ENCODE measurements at places on chromosomes 6 and 20.

GRCh38 chr20:45497971-45498494 is 17.4 kb downstream of the SPINT3 start:
- DNase-seq = no peak

DNA sequence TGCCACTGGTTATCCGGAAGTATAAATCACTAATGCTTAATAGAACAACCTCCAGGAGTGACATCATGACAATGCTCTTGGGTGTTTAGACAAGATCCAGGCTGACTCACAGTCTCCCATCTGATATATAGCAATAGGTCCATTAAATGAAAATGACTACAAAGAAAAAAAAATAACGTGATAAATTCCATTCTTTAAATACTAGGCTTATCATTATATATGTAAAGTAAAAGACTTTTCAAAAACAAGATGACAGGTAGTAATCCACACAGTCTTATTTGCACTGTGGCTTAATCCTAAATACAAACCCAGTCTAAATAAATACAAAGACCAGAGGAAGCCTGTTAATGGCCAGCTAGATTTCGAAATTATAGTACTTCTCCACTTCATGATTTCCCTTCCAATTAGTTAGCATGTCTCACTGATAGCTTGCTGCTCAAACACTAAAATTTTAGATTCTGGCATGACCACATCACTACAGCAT is 149.1 kb upstream of the BEND3 start:
- DNase-seq = no peak

DNA sequence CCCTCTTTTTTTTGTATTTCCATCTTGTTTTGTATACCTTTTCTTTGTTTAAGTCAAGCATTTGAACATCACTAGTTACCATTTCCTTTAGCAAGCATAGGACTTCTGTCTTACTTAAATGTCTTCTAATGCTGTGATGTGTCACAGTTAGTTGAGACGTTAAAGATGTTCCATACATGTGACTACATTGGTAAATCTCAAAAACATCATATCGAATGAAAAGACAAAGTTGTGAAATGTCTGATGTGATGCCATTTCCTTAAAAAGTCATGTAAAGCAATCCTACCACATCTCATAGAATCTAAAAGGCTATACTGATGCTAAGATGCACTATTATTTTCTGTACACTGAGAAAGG is 26.8 kb downstream of the SLC16A10 start:
- DNase-seq = no peak

DNA sequence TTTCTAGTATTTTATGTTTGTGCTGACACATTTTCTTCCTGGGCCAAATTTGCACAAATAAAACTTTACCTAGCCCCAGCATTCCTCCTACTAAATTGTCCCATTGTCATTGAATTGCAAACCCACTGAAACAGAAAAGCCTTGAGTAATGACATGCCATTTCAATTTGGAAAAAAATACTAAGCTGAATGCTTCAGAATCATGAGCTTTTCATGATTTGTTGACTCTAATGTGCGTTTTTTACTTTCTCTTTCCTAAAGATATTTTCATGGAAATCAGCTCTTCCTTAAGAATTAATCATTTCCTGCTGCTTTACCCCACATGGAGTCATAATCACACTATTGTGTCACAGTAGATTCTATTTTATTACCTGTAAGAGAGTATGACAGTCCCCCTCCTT is 47.4 kb downstream of the TRDN start:
- no peak for DNase-seq

- no peak for DNase-seq
These were observed 4.1 kb upstream of the FAM135A start for GRCh38 chr6:70409216-70409615.

DNA sequence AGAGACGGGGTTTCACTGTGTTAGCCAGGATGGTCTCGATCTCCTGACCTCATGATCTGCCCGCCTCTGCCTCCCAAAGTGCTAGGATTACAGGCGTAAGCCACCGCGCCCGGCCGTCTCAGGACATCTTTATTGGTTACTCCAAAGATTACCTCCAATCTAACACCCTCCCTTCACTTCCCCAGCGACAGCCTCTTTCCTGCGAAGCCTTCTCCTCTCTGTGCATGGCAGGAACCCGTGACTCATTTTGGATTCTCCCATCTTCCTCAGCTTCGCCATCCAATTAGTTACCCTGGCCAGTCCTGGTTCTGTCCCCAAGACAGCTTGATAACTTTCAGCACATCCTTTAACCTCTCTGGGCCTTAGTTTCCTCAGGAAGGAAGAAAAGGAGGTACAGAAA is 51.3 kb upstream of the TOX2 start:
- DNase-seq = no peak

DNA sequence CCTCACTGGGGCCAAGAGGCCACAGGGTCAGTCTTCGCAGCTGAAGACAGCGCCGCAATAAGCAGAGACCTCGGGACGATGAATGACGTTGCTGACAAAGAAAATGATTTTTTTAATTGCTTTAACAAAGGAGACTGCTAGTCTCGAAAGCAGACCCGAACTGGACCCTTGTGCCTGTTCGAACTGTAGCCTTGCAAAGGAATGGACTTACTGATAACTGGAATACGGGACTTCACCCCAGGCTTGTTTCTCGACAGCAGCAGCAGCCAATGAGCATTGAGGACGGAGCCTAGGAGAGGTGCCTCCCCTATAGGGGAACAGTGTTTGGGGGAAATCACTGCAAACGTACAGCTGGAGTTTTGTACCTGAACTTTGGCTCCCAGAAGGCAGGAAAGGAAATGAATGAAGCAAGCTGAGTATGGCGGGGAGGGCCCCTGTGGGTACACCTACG is 1.3 kb upstream of the TAF4 start:
- DNase-seq = no peak

- no peak for DNase-seq
These were observed 18.8 kb upstream of the TAGAP start for GRCh38 chr6:159063549-159063948.

- DNase-seq = peak; percentile 37
These were observed 32.0 kb downstream of the POM121L2 start for GRCh38 chr6:27280064-27280539.

- DNase-seq = no peak
These were observed 42.8 kb downstream of the INSM1 start for GRCh38 chr20:20410678-20411077.

GRCh38 chr20:46396052-46396740 is 10.2 kb downstream of the ELMO2 start:
- no peak for DNase-seq

DNA sequence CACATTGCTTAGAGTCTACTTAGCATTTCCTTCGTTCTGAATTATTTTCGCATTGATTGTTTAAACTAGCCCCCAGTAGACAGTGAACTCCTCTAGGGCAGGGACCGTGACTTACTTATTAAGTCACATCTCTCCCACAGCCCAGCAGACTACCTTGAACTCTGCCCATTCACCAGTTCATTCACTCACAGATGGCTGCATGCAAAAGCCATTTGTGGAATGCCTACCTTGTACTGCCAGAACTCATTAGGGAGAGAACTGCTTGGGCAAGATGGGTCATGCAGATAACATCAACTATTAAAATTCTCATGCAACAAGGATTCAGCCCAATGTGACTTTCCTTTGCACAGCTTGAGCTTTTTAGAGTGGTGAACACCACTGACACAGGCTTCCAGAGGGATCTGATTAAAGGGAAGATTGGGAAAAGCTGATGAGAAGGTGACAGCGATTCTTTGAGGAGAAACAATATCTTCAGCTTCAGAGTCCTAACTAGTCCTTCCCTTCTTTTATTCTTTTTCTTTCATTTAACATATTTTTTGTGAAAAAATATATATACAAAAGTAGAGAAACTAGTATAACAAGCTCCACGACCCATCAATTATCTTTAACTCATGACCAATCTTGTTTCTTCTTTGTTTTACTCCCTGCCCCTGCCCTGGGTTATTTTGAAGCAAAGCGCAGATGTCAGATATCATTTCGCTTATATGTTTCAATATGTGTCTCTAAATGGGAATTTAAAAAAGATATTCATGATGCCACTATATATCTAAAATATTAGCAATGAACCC is 273.9 kb downstream of the CDC5L start:
- DNase-seq = no peak

DNA sequence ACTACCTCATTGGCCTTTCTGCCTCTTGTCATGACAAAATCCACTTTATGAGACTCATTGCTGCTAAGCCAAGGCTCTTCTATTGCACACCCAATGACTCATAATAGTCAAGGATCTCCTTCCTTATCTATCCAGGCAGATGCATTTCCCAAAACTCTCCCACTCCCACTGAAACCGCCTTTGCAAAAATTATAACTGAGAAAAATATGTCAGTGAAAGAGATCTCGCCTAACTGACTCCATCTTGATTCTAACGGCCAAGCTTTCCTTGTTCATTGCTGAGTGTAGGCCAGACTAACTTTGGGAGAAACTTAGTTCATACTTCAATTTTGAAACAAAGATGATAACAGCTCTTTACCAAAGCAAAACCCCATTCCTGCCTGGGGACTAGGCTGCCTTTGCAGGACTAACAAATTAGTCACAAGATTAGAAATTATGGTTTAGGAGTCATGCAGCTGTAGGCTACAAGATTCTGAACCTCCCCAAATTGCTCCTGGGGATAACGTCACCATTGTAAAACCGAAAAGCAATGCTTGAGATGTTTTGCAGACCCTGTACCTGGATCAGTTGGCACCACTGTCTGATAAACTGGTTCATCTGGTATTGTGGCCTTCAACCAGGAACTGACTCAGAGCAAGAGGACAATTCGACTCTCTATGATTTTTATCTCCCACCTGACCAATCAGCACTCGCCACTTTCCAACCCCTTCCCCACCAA is 47.1 kb downstream of the HAO1 start:
- DNase-seq = no peak

DNA sequence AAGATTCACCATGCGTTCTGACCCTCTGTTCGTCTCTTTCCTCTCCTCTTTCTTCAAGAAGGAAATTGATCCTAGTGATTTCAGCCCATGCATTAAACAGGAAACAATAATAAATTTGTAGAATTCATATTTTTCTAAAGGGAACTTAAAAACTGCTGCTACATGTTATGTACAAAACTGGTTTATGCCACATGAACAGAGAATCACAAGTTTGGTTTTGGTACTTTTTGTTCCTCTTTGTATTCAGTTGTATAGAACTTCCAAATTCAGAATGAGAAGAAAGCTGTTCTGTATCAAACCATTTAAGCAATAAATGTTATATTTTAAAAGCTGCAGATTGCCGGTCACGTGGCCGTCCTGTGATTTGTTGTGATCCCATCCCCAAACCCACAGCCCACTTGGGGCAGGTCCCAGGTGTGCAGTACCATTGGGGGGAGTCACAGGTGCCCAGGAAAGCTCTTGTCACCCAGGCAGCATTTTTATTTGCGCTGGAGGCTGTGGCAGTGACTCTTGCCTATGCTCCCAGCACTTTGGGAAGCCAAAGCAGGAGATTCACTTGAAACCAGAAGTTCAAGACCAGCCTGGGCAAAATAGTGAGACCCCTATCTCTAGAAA is 61.2 kb downstream of the SSR1 start:
- no peak for DNase-seq

GRCh38 chr6:165220045-165220444 is 89.4 kb downstream of the C6orf118 start:
- no peak for DNase-seq

- DNase-seq = no peak
These were observed 122.8 kb upstream of the COL21A1 start for GRCh38 chr6:56370127-56370540.

DNA sequence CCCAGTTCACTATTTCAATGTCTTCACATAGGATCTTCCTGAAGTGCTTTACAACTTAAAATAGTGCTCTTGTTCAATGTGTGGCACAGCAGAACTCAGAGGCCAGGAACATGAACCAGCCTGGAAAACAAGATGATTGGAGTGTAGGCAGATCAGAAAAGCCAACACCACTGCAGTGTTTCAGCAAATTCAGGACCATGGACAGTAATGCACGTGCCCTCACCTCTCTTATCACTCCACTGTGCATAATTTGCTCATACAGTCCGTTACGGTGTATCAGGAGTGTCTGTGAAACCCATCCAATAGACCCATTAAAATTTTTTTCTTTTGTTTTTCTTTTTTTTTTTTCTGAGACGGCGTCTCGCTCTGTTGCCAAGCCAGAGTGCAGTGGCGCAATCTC is 27.6 kb upstream of the HACE1 start:
- DNase-seq = no peak

- no peak for DNase-seq
These were observed 55.8 kb downstream of the PLAGL1 start for GRCh38 chr6:143952060-143952778.

- no peak for DNase-seq
These were observed 267.1 kb upstream of the JAG1 start for GRCh38 chr20:10940941-10941340.

DNA sequence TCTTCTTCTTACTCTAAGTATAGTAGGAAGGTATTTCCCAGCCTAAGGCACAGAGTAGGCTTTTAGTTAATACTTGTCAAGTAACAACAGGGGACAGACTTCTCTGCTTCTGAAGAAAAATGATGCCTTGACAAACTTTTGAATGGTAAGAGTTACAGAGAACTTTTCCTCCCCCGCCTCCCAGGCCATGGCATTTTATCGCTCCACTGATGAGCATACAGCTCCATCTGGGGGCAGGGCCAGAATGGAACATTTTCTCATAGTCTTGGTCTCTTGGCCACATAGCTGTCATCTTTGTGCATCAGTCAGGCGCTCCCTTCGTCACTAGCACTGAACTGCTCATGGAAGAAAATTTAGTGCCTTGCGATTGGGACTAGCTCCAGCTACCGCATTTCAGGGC is 1066.8 kb upstream of the CITED2 start:
- no peak for DNase-seq

GRCh38 chr20:38049800-38050199 is 16.3 kb downstream of the RPRD1B start:
- DNase-seq = no peak

GRCh38 chr6:12160326-12160725 is 129.8 kb upstream of the EDN1 start:
- no peak for DNase-seq

DNA sequence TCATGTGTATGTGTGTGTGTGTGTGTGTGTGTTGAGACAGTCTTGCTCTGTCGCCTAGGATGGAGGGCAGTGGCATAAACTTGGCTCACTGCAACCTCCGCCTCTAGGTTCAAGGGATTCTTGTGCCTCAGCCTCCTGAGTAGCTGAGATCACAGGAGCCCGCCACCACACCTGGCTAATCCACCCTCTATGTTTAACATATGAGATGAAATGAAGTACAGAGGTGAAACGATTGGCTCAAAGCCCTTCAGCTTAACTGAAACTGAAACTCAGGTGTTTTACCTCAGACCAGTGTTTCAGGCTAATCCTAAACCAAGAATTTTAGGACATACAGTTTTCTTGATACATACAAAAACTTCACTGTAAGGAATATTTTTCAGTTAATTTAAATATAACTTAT is 167.3 kb downstream of the KCNQ5 start:
- no peak for DNase-seq

DNA sequence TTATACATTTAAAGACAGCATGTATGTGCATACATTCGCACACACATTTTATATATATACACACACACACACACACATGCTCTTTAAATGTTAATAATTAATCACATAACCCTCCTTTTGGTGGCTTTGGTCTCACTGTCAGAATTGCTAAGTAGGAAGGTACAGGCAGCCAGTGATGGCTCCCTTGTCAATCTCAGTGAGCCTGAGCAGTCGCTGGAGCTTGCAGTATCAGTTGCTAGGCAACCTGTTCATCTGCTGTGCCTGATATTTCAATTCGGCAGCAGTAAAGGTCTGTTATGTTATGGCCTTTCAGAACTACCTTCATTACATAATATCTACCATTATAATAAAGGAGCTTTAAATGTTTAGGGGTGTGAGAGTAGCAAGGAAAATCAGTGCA is 374.3 kb downstream of the LMBRD1 start:
- no peak for DNase-seq

- no peak for DNase-seq
These were observed 56.5 kb upstream of the DACT2 start for GRCh38 chr6:168376120-168376519.

GRCh38 chr20:5592165-5592564 is 158.0 kb upstream of the SHLD1 start:
- DNase-seq = no peak
